Inflammatory macrophage (primary cell): ENCODE measurements at places on chromosomes 11 and 22.
A peak's percentile ranks its signal among the peaks of the same experiment; 100 is the strongest.

GRCh38 chr11:12058425-12059115 lies 50.1 kb upstream of the DKK3 start:
- DNase-seq: no peak

GRCh38 chr11:125935618-125936199 lies 10.1 kb upstream of the VSIG10L2 start:
- no peak for DNase-seq

- DNase-seq: no peak
Observed at GRCh38 chr11:69493931-69494821, 12.7 kb downstream of the LINC01488 start.

DNA sequence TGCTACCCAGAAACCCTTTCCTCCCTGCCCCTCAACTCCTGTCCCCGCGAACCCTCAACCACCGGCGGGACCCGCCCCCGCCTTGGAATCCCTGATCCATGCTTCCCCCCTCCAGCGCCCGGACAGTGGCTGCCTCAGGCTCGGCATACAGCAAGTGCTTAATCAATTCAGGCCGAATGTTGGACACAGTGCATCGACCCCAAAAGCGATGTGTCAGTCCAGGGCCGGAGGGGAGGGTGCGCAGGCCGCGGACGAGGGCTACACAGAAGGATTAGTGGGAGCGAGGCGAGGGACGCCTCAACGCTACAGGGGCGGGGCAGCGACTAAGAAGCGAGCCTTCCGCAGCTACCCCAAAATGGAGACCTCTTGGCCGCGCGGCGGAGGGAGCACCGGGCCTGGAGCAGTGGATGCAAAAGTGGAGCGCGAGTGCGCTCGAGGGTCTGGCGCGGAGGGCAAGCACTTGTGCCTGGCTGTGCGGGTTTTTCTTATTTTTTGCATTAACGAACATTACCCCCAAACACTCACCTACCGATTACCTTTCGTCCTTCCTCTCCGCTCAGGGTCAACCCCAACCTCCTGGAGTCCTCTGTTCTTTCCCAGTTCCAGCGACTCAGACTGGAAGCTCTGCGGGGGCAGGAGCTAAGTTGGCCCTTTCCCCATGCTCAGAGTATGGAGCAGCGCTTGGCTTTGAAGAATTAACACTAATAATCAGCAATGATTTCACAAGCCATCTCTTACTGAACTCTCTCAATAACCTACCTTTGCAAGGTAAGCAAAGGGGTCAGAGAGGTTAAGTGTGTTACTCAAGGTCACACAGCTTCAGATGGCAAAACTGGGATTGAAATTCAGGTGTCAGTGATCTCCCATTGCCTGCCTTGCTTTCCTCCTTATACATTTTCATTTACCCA lies 30.0 kb upstream of the WNT11 start:
- peak; percentile 42 for DNase-seq

DNA sequence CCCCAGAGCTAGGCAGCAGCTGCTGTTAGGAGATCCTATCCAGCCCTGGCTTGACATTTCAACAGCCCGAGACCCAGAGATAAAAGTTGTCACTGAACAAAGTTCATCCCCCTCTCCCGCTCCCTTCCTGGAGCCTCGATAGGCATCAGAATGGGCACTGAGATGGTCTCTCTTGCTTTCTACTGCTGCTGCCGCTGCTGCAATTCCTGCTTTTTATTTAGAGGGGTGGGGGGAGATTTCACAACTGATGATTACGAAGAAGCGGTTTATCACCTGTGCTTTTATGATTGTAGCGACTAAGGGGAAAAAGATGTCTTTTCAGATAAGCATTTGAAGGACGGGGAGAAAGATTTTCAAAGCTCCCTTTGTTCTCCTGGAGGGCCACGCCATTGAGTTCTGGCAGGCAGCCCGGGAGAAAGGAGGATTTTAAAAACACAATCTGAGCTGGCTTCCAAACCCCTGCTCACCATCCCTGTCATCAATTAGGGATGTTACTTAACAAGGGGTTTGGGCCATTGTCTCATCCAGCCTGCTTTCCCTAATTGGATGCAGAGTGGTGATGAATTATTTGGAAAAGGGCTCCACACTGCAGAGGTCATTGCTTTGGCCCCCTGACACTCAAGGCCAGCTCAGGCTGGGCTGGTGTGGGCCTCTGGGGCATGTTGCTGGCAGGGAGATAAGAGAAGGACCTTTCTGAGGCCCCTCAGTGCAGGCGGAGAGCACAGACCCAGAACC lies 344.7 kb downstream of the BUD13 start:
- no peak for DNase-seq

DNA sequence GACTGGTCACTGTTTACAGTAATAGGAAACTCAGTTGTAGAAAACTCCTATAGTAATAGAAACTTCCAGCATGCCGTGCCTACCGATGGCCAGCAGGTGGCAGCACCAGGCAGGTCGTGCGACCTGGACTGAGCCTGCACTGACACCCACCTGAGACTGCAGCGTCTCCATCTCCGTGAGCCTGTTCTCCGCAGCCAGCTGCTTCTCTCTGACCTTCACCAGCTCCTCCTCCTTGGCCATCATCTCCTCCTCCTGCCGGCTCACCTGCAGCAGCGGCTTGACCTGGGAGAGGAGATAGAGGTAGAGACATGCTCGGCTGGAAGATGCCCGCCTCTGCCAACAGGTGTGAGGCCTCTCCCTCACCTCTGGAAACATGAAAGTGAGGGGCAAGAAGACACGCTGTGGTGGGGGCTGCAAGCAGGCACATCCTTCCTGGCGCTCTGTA lies 48.5 kb downstream of the APOL1 start:
- peak; percentile 55 for DNase-seq

DNA sequence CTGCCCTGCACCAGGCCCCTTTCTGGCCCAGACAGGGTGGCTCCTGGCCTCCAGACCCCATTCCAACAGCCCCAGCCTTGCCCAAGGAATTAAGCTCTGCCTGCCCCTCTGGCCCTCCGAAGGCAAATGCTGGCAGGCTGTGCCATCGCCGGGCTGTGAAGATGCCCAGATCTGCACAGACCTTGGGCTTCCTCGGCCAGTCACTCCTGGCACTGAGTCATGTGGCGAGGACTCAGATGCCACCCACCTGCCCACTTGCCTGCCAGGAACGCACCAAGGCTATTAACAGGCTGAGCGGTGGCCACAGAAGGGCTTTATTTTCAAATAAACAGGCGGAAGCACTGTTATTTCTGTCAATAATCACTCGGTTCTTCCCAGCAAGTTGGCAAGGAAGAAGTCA lies 50.3 kb upstream of the TTLL12 start:
- no peak for DNase-seq

DNA sequence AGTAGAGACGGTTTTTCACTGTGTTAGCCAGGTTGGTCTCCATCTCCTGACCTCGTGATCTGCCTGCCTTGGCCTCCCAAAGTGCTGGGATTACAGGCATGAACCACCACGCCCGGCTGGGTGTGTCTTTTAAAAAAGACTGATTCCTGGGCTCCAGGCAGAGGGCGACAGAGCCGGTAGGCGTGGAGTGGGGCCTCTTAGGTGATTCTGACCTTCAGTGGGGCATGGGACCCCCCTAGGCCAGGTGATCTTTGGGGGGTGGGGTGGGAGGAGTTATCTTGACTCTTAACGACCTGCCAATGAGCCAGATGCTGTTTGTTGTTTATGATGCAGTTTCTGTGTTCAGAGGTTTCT lies 12.9 kb upstream of the SORL1-AS1 start:
- no peak for DNase-seq

GRCh38 chr22:25174156-25174887 lies 25.3 kb upstream of the CRYBB3 start:
- DNase-seq: no peak

- peak; percentile 23 for DNase-seq
Observed at GRCh38 chr11:561148-562003, 606 bp downstream of the RASSF7 start.

DNA sequence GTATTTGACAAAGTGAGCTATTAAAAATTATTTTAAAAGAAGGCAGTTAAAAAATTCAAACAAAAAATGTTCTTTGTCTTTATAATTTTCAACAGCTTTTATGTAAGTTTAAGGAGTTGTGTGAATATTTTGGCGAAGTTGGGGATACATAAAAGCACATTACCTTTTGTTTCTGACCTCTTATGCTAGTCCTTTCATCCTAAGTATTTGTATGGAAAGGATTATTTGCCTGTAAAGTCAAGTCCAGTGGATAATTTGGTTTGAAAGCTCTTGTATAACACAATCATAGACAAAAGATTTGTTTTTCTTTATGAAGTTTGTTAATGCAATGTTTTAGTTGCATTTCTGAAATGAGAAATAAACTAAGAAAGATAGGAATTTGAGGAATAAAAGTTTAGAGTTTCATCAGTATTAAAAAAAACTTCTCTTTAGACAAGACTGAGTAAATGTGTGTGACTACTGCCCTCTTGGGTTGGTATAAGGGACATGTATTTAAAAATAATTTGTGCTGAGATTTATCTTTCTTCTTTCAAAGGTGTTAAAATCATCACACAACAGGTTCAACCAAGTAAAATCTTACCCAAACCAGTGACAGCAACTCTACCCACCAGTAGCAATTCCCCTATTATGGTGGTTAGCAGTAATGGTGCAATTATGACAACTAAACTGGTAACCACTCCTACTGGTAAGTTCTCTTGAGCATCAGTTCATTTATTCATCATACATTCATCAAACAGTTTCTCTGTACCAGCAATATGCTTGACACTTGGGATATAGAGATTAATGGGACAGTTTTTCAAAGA lies 68.2 kb downstream of the EMSY start:
- DNase-seq: peak; percentile 2

- no peak for DNase-seq
Observed at GRCh38 chr11:118742304-118742703, 48.7 kb downstream of the DDX6 start.

- no peak for DNase-seq
Observed at GRCh38 chr22:33741025-33741424, 179.3 kb downstream of the LARGE1 start.

DNA sequence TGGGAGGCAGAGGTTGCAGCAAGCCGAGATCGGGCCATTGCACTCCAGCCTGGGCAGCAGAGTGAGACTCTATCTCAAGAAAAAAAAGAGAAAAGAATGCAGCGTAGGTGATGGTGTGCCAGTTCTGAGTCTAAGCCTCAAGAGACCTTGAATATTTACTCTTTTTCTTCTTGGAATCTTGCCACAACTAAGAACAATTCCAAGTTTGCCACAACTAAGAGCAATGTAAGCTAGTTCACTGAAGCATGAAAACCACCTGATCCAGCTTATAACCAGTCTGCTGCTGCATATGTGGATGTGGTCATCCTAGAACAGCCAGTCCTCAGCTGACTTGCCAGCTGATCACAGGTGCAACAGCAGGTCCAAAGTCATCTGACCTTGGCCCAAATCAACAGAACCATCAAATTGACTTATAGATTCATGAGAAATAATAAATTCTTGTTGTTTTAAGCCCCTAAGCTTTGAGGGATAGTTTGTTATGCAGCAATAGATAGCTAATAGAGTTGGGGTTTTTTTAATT lies 25.4 kb upstream of the SEZ6L start:
- no peak for DNase-seq

DNA sequence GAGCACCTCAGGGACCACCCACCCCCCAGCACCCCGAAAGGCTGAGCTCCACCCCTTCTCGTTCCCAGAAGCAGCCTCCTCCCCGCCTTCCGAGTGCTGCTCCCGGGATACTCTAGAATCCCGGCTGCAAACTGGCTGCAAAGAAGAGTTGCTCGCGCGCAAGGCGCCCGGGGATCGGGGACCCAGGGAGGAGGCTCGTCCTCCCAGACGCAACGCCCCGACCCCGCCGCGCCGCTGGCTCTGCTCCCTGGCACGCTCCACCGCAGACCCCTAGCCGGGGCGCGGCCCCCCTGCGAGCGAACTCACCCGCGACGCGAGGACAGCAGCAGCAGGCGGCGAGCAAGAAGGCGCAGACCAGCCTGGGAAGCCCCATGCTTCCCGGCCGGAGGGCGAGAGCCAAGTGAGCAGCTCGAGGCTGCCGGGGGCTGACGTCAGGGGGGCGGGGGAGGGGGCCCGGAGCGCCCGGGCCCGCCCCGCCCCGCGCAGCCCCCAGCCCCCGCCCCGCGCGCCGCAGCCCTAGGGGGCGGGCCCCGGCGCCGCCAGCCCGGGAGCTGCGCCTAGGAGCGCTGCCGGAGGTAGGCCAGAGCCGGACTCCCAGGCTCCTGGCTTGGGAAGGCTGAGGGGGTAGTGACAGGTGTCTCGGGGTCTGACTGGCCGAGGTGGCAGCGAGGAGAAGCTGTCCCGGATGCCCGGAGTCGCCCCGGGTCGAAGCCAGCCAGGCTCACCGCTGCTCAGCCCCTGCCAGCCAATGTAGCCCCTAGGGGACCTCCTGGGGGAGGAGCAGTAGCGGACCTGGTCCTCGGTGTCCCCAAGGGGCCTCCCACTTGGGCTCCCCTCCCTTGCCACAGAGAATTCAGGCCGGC lies at the start of gene MCAM:
TSS of gene MCAM (minus strand) at position 402 of the 863 bp plus-strand sequence. CDS start at position 373, 29 bp downstream.
- DNase-seq: no peak

GRCh38 chr11:56783448-56784041 lies 35.0 kb upstream of the OR9G4 start:
- peak; percentile 35 for DNase-seq

- DNase-seq: no peak
Observed at GRCh38 chr11:9528573-9529333, 44.7 kb upstream of the WEE1 start.
